ENCODE measurements at places on chromosomes 11 and 22.

DNA sequence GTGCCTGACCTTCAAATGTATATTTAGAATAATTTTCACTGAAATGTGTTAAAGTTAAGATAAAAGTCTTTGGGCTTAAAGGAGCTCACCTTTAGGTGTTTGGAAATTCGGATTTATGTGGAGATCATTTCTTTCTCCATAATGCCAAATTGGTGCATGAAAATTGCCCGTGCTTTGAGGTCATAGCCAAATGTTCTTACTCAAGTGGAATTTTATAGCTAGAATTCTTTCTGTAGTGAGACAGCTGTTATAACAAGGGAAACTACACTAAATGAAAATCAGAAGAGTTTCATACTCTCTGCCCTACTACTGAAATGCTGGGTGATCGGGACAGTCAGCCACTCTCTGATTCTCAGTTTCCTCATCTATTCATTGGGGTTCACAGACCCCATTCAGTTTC is 89.5 kb upstream of the DBX1 start:
- DNase-seq = no peak

DNA sequence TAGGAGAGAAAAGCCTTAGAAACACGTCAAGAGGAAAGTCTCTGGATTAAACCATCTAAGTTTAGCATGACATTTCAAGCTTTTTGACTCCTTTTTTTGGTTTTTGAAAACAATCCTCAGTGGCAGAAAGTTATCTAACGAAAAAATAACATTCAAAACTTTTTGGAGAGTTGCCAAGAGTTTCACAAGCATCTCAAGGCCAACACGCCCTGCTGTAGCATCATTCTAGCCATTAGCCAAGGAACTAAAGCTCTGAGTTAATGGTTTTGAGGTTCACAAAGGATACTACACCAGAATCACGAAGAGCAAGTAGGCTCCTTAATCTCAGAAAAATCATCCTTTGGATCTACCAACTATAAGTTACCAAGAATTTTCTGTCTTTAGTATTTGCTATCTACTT is 94.8 kb downstream of the PICALM start:
- no peak for DNase-seq

DNA sequence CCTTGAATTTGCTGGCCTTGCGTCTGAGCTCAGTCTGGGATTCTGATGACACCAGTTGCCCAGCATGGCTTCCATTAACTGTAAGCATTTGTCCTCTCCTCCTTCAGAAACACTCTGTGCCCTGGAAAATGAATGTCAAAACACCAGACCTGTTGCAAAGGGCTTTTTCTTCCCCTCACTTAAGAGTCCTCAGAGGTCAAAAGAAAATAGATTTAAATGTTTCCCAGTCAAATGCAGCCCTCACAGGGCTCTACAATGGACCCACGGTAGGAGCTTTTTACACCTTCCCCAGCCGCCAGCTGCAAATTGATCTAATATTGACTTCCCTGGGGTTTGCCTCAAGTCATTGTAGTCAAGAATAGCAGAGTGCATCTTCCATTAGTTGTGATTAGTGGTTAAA is 332.2 kb downstream of the INSC start:
- DNase-seq = no peak

GRCh38 chr11:86919557-86920210 is 35.5 kb downstream of the FZD4 start:
- no peak for DNase-seq

DNA sequence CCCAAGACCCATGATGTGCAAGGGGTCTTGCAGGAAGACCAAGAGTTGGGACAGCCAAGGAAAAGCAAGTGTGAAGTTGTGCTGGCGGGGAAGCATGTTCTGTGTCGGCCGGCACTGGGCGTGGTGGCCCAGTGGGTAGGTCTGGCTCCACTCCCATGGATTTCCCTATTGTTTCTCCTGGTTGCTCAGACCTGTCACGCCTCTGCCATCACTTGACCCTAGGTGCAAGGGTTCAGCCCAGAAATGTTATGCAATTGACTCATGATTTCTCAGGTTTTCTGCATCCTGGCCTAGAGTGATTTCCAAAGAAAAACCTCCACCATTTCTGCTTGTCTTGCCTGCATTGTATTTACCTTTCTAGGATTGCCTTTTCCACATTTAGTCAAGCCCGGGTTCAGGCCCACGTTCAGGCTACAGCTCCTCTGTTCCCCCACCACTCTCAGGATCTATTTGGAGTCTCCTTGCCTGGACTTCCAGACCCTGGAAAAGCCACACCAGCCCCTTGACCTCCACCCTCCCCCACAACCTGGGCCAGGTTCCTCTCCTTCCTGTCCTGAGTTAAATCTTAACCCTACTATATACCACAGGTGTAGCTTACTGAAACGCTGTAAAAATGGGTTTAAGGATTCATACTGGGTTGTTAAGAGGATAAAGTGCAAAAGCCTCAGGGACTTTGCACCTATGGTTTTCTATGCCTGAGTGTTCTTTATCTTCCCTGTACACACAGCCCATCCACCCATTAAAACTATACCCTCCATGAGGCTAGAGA is 17.5 kb upstream of the FOLR1 start:
- DNase-seq = no peak

GRCh38 chr11:104655066-104655465 is 243.2 kb downstream of the CASP12 start:
- DNase-seq = no peak

DNA sequence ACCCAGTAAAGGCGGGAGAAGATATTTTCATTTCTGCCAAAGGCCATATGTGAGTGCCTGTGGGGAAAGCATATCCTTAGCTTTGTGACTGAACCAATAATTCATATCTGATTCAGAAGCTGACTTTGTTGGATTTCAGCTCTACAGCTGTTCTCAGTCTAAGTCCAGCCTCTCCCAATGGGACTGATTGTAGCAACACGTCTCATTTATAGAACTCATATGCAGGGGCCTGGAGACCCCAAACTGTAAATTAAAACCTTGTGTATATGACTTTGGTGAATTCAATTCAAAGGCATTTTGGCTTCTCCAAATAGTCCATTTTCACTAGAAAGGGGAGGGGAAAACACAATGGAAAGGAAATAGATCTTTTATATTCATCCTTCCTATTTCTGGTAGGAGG is 250.4 kb upstream of the SORL1-AS1 start:
- no peak for DNase-seq

DNA sequence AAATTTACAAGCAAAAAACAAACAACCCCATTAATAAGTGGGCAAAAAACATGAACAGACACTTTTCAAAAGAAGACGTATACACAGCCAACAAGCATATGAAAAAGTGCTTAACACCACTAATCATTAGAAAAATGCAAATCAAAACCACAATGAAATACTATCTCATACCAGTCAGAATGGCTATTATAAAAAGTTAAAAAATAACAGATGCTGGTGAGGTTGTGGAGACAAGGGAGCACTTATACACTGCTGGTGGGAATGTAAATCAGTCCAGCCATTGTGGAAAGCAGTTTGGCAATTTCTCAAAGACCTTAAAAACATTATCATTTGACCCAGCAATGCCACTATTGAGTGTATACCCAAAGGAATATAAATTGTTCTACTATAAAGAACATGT is 72.3 kb downstream of the BBOX1 start:
- no peak for DNase-seq

DNA sequence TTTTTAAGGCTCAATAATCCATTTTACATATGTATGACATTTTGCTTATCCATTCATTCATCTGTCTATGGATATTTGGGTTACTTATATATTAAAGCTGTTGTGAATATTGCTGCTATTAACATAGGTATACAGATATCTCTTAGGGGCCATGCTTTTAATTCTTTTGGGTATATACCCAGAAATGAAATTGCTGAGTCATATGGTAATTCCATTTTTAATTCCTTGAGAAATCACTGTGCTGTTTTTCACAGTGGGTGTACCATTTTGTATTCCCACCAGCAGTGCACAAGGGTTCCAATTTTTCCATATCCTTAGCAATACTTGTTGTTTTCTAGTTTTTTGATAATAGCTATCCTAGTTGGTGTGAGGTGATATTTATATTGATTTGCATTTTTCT is 19.0 kb downstream of the PRMT3 start:
- no peak for DNase-seq

DNA sequence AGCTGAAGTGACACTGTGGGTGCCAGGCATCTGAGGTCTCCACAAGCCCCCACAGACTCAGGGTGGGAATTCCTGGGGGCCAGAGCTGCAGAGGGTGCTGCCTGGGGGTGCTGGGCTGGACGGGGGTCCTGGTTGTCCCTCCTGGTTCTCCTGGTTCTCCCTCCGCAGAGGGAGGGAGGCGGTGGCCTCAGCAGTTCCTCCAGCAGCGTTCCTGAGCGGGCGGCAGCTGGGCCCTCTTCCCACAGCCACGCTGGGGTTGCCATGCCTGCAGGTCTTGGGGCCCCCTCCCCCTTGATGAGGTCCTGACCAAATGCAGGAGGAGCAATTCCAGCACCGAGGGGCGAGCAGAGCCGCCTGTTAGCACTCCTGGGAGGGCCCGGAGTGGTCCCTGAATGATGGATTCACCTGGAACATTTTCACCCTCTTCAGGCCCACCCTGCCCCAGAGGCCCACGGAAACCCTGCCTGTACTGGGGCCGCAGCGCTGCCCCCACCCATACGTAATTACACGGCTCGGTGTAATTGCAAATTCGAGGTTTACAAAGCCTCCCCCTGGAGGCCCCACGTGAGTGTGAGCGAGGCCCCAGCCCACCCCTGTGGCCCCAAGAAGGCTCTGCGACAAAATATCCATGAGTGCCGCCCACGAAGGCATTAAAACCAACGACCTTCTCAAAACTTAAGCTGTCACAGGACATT is 635 bp downstream of the C11orf21 start:
- no peak for DNase-seq

DNA sequence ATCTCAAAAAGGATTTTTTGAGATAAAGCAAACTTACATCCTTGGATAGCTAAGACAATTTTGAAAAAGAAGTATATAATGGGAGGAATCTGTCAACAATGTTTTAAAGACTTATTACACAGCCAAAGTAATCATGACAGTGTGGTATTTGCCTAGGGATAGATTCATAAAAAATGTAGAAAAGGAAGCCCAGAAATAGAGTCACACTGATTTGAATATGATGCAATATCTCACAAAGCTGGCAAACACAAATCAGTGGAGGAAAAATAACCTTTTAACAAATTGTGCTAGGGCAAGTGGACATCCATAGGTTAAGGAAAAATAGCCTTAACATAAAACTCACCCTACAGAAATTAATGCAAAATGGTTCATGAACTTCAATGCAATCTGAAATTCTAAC is 6.0 kb downstream of the XKR3 start:
- no peak for DNase-seq

GRCh38 chr11:115357066-115357465 is 147.1 kb downstream of the CADM1 start:
- no peak for DNase-seq

DNA sequence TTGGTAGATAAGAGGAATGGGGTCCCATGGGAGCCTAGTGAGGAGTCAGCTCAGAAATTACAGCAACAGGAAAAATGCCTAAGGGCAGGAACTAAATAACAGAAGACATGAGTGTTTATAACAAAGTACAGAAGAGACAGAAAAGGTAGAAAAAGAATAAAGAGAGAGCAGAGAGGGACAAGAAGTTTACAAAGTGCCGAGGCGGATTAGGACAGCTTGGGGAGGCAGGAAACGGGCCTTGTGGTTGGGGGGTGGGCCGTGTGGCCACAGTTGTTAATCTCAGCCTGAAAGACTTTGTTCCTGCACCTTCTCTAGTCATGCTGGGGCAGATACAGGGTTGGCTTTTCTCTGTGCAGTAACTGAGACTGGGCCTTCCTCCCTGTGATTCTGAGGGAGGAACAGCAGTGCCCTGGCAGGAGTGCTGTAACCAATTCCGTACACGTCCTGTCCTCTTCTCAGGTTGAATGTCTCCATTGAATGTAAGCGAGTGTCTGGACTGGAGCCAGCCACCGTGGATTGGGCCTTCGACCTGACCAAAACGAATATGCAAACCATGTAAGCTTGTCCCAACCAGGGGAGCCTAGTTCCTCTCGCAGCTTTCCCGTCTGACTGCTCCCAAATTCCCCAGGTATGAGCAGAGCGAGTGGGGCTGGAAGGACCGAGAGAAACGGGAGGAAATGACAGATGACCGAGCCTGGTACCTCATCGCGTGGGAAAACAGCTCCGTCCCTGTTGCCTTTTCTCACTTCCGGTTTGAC is 13.2 kb downstream of the NAA40 start:
- DNase-seq = no peak

DNA sequence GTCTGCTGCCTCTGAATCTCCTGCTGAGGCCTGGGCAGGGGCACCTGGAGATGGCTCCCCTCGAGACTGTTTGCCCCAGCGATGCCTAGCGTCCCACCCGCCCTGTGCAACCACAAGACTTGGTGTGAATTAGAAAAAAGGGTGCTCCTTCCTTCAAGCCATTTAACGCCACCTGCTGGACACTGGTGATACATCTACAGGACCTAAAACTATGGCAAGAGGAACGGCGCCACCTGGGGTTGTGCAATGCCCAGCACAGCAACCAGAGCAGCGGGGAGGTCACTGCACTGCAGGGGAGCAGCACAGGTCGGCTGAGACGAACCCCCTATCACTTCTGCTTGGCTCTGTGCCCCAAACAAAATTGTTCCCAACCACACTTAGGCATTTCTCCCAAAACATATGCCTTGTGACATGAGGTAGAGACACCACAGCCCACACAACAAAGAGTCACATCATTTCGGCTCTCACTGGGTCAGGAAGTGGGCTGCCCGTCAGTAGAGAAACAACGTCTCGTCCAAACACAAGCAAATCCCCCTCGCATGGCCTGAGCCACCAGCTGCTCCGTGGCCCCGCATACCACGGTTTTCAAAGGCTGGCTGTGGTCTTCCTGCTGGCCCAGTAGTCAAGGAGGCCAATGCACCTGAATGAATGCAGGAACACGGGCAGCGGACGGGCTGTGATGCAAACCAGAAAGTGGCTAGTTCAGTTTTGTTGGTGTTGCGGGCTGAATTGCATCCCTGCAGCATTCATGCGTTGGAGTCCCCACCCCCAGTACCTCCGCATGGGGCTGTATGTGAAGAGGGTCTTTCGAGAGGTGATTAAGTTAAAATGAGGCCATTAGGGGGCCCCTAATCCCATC is 171.9 kb downstream of the SHANK2 start:
- peak; percentile 86 for DNase-seq

DNA sequence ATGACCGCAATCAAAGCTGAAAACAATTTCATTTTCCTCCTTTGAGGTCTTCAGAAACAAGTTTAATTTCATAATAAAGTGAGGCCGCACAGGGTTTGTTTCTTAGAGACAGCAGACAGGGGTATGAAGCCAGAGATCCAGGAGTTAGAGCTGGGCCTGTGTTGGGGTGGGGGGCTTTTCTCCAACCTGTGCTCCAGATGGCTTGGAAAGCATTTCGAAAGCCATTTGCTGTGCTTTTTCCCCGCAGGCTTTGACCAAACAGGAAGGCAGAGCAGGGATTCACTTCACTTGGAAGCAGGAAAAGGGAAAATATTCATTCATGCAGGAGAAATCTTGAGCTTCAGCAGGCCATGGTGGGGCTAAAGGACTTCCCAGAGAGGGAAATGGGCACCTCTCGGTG is 617.4 kb downstream of the SOX6 start:
- no peak for DNase-seq
